ENCODE measurements at places on chromosomes 11 and 22. TPM values are rescaled to one million over a fixed set of nuclear protein-coding genes. Genes with fewer than 3 reads are reported as not detected.

DNA sequence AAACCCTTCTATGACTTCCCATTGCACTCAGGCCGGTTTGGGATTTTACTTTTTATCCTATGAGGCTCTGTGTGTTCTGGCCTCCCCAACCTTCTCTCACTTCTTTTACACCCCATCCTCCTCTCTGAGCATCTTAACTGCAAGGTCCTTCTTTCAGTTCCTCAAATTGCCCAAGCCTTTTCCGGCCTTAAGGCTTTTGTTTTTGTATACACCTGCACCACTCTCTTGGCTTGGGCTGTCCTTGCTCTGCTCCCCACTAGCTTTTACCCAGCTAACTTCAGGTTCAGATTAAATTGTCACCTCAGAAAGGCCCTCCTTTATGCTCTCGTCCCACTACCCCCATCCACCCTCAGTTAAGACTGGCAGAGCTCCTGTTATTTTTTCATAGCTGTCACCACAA, 55.5 kb downstream of the FAM83F start:
- peaks cover 60% of the 10 kb centered on the region for H3K4me1 ChIP-seq
- H3K27ac ChIP-seq = no peak overlapping the region
- DNase-seq = no peak

- H3K27ac ChIP-seq = no peak overlapping the region
- DNase-seq = no peak
- H3K36me3 ChIP-seq = no peaks in the 10 kb centered on the region
- H3K4me1 ChIP-seq = no peaks in the 10 kb centered on the region
- no peaks in the 10 kb centered on the region for H3K27me3 ChIP-seq
These were observed 6.5 kb upstream of the FJX1 start for GRCh38 chr11:35611741-35612140.

GRCh38 chr11:79157738-79158137, 283.1 kb downstream of the TENM4 start:
- no peak for DNase-seq
- H3K27me3 ChIP-seq = no peaks in the 10 kb centered on the region
- no peak overlapping the region for H3K27ac ChIP-seq

GRCh38 chr22:39543095-39543494, 10.5 kb upstream of the RPS19BP1 start:
- no peak overlapping the region for H3K27ac ChIP-seq
- no peaks in the 10 kb centered on the region for H3K36me3 ChIP-seq
- H3K27me3 ChIP-seq = no peaks in the 10 kb centered on the region

DNA sequence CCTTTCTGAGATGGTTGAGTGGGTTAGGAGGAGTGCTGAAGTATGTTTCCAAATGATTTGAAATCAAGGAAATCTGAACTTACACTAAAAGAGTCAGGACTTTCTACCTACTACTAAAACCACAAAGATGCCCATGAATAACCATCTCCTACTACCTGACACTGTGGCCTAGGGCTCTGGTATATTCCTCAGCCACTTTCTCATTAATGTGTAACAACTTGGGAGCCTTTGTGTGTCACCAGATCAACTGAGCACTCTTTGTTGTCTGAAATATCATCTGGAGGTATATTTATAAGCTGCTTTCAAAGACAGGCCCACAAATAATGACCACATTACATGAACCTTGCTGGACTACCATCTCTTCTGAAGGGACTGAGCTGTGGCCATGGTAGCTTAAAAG, 43.9 kb downstream of the RELT start:
- H3K27me3 ChIP-seq = no peaks in the 10 kb centered on the region
- H3K27ac ChIP-seq = no peak overlapping the region
- H3K4me3 ChIP-seq = no peak overlapping the region
- DNase-seq = no peak
- H3K36me3 ChIP-seq = no peaks in the 10 kb centered on the region
- H3K4me1 ChIP-seq = peaks cover 16% of the 10 kb centered on the region

DNA sequence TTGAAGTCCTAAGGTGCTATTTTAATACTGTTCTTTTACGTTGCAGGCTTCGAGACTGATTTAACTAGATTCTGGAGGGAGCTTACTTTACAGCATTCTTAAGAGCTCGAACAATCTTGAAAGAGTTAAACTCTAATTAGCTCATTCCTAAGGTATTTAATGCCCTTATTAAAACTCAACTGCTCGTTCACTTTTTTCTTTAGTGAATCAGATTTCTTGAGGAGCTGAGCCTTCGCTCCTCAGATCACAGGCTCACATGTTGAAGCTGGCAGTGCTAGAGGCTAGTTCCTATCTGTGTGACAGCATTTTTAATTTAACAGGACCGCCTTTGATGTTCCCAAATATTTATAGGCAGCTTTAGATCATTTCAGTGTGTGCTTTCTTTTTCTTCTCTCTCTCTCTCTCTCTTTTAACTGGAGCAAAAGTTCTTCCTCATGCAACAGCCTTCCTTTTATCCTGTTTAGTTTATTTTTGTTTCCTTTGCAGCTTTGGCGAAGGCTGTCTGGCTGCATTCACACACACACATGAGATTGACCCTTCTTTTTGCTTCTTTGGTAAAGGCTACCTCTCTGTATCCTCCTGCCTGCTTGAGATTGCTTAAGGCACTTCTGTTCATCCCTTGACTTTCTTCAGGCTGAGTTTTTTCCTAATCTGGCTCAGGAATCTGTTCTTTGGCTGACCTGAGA, 21.0 kb downstream of the ZNRF3 start:
- H3K4me1 ChIP-seq = peaks cover 76% of the 10 kb centered on the region
- no peak for DNase-seq
- H3K27me3 ChIP-seq = no peaks in the 10 kb centered on the region
- no peak overlapping the region for H3K4me3 ChIP-seq
- H3K36me3 ChIP-seq = no peaks in the 10 kb centered on the region
- H3K27ac ChIP-seq = peak overlapping the region; percentile 67

DNA sequence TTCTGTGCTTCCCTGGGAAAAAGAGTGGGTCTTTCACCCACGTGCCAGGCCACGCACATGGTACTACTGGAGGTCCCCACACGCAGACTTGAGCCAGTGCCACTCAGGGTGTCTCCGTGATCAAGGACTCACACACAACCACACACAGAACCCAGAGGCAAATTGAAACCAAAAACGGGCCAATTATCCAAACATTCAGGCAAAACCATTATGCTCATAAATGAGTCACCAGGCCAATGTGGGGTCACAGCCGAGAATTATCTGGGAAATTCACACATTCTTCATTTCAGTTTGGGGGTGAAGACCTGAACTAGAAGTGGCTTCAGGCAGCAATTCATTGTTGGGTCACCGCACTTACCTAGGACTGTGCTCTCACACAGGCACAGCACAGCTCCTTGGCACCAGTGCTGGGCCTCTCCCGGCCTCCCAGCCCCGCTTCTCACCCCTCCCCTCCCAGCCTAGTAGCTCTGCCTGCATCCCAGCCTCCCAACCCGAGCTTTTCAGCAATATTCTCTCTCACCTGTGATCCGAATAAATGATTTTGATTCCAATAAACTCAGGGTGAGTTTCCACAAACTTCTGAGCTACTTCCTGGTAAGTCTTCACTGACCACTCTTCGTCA, 28.0 kb downstream of the ADA2 start:
- peak overlapping the region; percentile 21 for H3K27ac ChIP-seq
- peaks cover 14% of the 10 kb centered on the region for H3K4me1 ChIP-seq
- no peaks in the 10 kb centered on the region for H3K27me3 ChIP-seq
- no peaks in the 10 kb centered on the region for H3K36me3 ChIP-seq
- DNase-seq = no peak

DNA sequence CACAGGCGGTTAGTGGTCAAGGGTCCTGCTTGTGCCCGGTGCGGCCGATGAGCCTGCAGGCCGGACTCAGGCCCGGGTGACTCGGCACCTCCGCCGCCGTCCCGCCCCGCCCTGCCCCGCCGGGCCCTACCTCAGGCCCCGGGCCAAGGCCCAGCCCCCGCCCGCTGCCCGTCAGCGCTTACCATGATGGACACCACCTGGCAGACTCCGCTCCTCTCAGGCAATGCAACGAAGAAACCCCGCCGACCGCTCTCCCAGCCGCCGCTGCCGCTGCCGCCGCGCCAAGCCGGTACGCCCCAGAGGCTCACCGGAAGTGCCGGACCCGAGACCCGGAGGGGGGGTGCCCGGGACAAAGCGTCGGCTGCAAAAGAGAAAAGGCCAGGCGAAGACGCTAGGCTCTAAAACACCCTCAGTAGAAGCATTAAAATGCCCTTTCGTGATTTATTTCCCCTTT, at the start of gene UFD1:
UFD1 (minus strand) TSS at position 293 of the 454 bp plus-strand sequence; CDS start at position 185, 108 bp downstream.
- no peaks in the 10 kb centered on the region for H3K36me3 ChIP-seq
- H3K4me1 ChIP-seq = peaks cover 31% of the 10 kb centered on the region
- no peak for DNase-seq
- peak within 1 kb of the TSS; percentile 89 for H3K4me3 ChIP-seq
- H3K27me3 ChIP-seq = no peaks in the 10 kb centered on the region

GRCh38 chr11:6405052-6405667, 13.7 kb downstream of the APBB1 start:
- no peak overlapping the region for H3K27ac ChIP-seq
- no peak for DNase-seq
- H3K27me3 ChIP-seq = no peaks in the 10 kb centered on the region
- H3K4me1 ChIP-seq = peaks cover 18% of the 10 kb centered on the region

- H3K27ac ChIP-seq = no peak overlapping the region
- H3K36me3 ChIP-seq = no peaks in the 10 kb centered on the region
- H3K4me1 ChIP-seq = peaks cover 34% of the 10 kb centered on the region
These were observed 3.4 kb downstream of the PAK1 start for GRCh38 chr11:77470504-77470903.

The MMP12 gene
- not detected for total RNA-seq

The PPP6R2 gene
- total RNA-seq = 49.1 TPM

Measured in vagina (tissue), 2 donors.